ENCODE measurements at places on chromosomes 6 and 20.

DNA sequence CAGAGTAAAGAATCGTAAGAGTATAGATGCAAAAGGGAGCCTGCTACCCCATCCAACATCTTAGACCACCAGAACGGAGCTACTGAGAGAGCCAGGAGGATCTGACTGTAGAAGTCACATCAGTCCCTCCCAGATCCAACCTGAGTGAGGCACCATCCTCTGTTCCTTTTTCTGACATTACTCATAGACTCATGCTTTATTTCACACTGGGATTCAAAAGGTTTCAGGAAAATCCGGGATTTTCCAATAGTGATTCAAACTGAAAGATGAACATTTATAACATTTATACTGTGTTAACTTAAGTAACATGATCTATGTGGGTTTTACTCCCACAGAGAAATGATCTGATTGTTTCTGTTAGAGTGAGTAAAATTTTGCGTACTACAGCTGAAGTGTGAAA is 868.6 kb upstream of the GJE1 start:
- no peak for DNase-seq

DNA sequence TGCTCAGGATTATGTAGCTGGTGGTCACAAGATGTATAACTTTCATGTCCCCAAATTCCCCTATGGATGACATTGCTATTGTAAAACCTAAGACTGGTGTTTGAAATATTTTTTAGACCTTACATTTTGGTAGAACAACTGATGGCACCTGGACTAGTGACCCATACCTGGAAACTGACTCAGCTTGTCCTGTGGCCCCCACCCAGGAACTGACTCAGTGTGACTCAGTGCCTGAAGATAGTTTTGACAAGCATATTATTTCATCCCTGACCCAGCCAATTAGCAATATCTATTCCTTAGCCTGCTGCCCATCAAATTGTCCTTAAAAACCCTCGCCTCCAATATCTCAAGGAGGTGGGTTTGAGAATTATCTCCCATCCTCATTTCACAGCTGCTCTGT is 90.9 kb upstream of the GRIK2 start:
- no peak for DNase-seq

DNA sequence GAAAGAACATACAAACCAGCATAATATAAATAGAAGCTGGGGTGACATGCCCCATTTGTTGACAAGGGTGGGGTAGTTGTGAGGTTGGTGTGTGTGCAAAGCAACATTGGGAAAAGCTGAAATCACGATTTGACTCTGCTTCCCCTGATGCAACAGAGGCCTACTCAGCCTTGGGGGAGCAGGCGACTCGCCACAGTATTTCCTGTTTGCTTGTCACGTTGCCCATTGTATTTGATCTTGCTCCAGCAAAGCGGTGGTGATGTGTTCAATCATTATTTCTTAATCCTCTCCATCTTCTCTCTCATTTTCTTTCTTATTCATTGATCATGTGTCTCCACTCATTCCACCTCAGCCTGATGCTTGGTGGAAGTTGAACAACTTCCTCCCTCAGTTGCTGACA is 165.8 kb upstream of the CITED2 start:
- DNase-seq = no peak

DNA sequence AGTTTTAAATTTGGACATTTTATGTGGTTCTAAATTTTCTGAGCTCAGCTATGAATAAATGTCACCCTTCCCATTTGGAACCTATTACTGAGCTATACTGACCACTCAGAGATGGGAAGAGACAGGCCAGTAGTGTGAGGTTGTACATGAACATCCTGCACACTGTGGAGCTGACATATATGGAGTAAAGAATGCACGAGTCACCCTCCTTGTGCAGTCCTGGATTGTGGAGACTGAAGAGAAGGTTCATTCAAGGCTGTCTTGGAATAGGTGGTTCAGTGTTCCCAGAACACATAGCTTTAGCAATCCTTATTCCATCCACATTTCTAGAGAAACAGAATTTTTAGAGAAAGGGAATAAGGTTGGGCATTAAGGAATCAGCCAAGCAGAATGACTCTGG is 50.3 kb upstream of the OGFRL1 start:
- DNase-seq = no peak

GRCh38 chr6:140897804-140898573 is 1234.7 kb upstream of the GJE1 start:
- DNase-seq = no peak

Data from cerebellar nuclear complex (tissue), 1 donor.